ENCODE measurements at places on chromosomes 12 and 14.

DNA sequence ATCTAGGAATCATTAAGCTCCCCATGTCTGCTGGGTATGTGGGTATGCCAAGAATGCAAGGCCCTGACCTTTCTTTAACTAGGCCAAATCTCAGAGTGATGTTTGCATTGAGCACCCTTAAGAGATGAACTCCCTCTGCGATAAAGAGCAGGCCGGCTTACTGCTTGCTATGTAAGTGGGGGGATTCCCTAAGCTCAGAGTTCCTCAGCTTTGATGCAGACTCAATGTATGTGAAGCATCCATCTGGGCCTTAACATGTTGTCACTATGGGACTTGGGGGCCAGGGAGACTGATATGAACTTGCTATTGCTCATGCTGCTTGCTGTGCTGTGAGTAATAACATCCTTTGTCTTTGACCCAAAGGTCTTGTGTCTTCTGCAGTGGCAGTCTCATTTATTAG lies 149.7 kb downstream of the C12orf75 start:
- no peak for DNase-seq

DNA sequence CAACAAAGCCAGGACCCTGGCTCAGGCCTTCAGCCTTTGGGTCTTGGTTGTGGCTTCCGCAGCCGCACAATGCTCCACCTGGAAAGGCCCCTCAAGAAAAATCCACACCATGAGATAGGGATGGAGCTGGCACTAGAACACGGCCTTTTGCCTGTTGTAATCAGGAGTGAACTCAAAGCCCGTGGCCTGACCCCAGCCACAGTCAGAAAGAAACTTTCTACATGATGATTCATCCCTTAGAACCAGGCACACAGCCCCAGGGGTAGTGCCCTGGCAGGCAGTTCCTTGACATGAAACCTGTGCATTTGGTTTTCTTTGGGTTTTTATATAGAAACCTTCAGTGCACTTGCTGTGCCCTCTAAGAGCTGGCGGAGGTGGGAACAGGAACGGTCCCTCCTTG lies 5.1 kb downstream of the CLMN start:
- DNase-seq, result peak; percentile 22

- DNase-seq, result no peak
Observed at GRCh38 chr12:51911307-51911706, 4.0 kb downstream of the ACVRL1 start.

- DNase-seq, result no peak
Observed at GRCh38 chr12:118013283-118013682, 3.2 kb upstream of the RFC5 start.

DNA sequence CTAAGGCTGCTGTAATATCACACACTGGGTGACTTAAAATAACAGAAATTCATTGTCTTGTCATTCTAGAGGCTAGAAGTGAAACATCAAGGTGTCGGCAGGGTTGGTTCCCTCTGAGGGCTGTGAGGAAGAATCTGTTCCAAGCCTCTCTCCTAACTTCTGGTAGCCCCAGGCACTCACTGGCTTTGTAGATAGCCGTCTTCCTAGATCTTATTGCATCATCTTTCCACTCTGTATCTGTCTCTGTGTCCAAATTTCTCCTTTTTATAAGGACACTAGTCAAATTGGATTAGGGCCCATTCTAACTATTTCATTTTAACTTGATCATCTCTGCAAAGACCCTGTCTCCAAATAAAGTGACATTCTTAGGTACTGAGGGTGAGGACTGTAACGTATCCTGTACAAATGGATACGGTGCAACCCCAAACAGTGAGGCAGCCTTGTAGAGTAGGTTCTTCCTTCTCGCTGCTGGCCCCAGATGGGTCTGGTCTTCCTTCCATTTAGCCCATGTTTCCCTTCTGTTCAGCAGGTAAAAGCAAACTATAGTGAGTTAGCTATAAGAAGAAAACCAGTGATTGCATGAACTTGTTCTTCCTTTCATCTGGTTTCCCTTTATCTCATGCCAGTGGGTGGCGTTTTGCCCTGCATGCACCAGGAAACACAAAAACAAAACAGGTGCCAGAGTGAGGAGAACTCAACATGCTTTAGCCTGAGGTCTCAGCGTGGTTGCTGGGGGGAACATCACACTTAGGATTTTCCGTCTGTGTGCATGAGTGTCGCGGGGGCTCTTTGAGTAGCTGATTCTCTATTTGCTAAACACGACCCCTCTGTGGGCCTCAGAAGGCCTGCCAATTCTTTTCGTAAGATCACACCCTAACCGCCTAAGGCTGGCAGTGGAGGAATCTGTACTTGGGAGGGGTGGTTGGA lies 19.5 kb downstream of the TTC9 start:
- DNase-seq, result no peak

DNA sequence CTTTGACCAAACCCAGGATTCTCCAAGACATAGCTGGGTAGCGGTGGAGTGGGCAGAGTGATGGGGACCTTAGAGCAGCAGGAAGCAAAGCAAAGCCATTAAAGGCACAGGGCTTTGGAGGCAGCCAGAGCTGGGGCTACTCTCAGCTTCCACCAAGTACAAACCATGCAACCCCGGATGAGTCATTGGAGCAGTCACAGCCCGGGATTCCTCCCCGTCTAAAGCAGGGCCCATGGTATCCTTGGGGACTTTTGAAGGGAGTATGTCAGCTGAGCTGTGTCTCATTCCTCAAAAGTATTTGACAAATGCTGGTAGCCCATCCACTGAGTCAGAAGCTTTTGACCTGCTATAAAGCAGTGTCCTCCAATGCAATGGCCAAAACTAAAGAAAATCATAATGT lies 9.7 kb upstream of the IFI27 start:
- peak; percentile 57 for DNase-seq
